ENCODE measurements at places on chromosomes 13 and 19.

GRCh38 chr13:27182844-27183497 lies 11.4 kb upstream of the USP12 start:
- DNase-seq = no peak

- DNase-seq = no peak
These were observed 140.7 kb downstream of the TM9SF2 start for GRCh38 chr13:99642006-99642405.

DNA sequence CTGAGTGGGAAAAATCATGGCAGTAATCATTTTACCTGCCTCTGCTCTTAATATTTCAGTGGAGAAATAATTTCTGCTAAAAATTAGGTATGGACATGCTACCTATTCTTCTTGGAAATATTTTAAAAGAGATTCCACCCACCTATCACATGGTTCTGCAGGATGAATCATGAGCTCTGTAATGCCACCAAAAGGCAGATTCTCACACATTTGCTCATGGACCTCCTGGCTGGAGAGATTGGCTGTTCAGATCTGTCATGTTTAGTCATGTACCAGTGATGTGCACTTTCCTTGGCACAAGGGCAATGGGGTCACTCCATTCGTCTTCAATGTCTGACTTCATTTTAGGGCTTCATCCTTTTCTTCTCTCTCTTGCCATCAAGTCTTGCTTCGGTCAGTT lies 101.8 kb upstream of the MBNL2 start:
- no peak for DNase-seq

GRCh38 chr13:32726374-32727037 lies 140.3 kb downstream of the PDS5B start:
- no peak for DNase-seq

DNA sequence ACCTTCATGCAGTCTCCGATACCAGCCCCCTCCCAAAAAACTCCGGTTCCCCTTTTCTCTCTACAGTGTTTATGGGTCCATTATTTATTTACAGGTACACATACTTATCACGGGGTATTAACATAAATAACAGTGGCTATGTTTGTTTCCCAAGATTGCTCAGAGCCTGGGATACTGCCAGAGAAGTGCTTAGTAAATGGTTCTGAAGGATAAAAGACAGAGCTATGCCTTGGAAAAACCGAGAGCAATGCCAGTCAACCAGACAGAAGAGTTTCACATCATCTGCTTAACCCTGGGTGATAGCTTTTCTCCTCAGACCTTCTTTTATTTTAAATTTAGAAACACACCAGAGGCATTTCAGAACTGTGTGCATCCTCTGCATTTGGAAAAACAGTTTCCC lies 61.3 kb downstream of the NUFIP1 start:
- DNase-seq = no peak

GRCh38 chr13:55999709-56000108 lies 1141.0 kb upstream of the PRR20A start:
- no peak for DNase-seq

DNA sequence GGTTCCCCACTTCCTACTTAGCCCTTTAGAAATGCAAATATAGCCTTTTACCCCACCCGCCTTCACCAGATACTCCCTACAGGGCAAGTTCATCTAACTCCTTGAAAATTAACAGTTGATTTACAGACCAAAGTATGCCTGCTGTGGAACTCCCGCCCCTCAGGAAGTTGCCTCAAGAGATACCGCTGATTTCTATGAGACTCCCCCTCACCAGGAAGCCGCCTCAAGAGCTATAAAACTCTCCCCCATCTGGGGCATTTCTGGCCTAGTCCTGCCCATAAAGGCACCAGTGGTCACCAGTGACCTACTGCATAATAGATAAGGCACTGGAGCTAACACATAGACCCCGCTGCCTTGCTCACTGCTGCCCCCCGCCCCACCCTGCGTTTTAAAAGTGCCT lies 201.7 kb upstream of the UBL3 start:
- DNase-seq = no peak

GRCh38 chr19:17020823-17021222 lies 5.8 kb downstream of the CPAMD8 start:
- no peak for DNase-seq

DNA sequence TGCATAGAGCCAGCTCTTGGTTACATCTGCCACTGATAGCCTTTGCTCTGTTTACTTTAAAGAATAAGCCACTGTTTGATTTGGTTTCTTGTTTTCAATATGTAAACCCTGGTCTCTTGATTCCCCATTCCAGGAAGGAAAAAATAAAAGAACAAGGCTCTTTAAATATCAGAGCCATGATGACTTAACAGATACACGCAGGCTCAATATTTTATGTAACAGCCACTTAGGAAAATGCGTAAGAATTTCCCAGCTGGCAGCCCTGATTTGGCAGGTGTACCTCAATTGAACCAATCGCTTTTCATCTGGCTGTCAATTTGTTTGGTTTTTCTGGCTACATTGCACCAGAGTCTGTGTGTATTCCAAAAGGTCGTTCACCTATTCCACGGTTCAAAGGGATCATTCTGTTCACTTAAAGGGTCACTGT lies 65.6 kb downstream of the IRS2 start:
- DNase-seq = no peak

DNA sequence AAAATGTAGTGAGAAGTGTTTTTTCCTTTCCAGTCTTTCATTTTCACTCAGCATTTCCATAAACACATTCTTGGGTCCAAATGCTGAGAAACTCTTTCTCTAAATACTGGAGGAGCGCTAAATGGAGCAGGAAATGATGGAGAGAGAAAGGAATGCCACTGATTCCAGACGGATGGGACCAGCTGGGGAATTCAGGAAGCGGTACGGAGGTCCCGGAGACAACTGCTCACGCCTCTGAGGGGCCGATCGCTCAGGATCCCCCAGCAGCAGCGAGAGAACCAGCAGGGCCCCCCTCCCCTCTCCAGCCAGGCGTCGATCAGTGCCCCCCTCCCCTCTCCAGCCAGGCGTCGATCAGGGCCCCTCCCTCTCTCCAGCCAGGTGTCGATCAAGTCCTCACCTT lies 13.2 kb downstream of the RASA3 start:
- no peak for DNase-seq

- DNase-seq = peak; percentile 14
These were observed 21.4 kb upstream of the ZNF181 start for GRCh38 chr19:34712395-34713261.

- DNase-seq = no peak
These were observed 101.5 kb upstream of the TSHZ3 start for GRCh38 chr19:31450696-31451095.
